ENCODE measurements at places on chromosomes 1 and 21.
A peak's percentile ranks its signal among the peaks of the same experiment; 100 is the strongest.

DNA sequence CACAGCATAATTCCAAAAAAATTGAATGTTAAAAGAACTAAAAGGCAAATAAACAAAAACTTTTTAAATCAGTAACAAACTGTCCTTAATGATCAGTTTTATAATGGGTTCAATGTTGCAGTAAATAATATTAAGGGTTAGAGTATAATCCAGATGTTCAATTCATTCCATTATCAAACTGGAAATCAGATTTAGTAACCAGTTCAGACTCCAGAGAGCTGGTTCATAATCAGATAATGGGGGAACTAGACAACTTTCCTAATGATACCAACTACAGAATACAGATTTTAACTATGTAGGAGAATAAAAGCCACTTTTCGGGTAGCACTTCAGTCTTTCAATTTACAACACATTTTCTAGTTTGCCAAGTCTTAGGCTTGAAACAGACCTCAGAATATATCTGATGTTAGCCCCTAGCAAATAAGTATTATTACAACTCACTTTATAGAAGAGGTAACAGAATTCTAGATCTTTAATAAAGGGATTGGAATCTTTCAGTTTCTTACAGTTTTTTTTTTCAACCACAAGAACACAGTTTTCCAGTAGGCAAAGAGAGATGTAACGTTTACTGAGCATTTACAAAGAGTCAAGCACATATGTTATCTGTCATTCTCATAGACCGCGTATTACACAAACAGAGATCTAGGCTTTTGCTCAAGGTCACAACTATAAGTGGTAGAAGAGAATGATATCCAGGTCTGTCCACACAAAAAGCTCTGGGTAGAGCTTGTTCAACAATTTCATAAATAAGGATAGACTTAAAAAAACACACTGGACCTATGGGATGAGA lies 1.9 kb upstream of the DCAF6 start:
- DNase-seq = no peak

- DNase-seq = no peak
These were observed 680 bp downstream of the MAGOH start for GRCh38 chr1:53237638-53238037.

GRCh38 chr21:38386967-38387366 lies 111.3 kb downstream of the ERG start:
- DNase-seq = no peak

DNA sequence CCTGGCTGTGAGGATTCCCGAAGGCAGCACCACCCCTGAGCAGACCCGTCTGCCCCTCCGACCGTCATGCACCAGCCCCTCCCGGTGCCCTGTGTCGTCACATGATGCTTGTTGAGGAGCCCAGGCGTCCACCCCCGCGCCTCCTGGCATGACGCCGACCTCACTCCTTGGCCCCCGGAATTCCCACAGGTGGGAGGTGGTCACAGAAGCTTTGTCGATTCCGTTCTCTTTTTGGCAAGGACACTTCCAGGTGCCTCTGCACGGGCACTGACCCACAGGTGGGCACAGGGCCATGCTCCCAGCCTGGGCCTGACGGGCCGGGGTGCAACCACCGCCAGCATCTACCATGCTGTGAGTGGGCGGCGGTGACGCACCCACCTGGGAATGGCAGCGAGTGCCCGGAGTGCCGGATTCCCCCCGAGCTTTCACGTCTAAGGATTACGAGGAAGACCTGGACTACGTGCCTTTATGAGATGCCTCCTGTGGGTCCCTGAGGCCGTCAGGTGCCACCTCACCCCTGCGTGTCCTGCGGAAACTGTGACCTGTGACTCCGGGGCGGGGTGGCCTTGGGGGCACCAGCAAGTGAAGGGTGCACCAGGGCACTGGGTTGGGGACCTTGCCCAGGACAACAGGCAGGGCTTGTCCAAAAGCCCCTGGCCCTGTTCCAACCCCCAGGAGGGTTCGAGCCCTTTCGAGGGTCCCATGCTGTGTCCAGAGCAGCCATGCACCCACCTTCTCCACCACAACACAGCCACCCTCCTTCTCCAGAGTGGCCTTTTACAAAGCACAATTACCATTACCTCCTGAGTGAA lies 31.4 kb upstream of the COL6A1 start:
- DNase-seq = no peak

- DNase-seq = peak; percentile 89
These were observed 53.5 kb upstream of the CNTN2 start for GRCh38 chr1:204989266-204990058.

DNA sequence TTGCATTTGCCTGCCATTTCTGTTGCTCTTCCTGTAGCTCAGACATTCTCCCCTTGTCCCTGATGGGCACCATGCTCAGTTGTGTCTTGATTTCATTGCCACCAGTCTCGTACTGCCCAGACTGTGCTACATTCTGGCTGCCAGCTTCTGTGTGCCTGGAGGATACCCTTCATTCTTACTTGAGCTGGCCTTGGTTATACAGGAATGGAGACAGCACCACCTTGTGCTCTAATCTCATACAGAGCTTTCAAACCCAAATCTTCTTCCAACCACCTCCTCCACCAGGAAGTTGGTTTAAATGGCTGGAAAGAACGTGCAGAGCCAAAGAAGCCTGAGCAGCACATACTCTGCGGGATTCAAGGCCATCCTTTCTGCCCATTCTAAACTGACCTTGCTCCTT lies 165.3 kb downstream of the SLC35F3 start:
- no peak for DNase-seq

DNA sequence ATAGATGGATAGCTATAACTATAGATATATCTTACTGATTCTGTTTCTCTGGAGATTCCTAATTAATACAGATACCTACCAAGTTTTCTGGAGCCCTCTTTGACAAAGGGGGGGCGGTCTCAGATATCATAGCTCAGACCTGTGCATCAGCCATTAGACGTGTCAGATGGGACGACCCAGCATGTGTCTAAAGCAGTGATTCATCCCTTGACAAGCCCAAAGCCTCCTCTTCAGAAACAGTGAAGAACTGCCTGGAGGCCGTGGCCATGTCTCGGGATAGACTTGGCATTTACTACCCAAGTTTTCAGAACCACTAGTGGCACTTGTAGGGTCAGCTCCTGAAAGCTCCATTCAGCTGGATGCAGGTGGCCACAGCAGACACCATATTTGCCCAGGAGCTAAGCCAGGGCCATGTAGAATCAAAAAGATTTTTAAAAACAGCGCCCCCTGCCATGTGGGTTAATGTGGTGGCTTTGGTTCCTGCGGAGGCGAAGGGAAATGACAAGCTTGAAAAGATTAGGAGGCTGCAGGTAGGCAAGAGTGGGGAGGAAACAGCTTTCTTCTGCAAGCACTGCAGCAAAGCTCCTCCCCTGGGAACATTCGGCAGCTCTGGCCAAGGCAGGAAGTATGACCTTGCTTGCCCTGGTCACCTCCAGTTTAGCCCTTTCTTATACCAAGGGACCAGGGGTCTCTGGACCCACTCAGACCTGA lies 82.2 kb downstream of the FBXO2 start:
- DNase-seq = no peak

- DNase-seq = no peak
These were observed 141.0 kb downstream of the TNFSF18 start for GRCh38 chr1:172909606-172910326.

Measured in frontal cortex (tissue), 4 donors.